ENCODE measurements at places on chromosomes 6 and 20.

- H3K27me3 ChIP-seq: peaks cover 3% of the 10 kb centered on the region
- no peaks in the 10 kb centered on the region for H3K36me3 ChIP-seq
- no peak for DNase-seq
- no peak overlapping the region for H3K27ac ChIP-seq
Measured at GRCh38 chr6:97000138-97000537, 75.6 kb downstream of the KLHL32 start.

DNA sequence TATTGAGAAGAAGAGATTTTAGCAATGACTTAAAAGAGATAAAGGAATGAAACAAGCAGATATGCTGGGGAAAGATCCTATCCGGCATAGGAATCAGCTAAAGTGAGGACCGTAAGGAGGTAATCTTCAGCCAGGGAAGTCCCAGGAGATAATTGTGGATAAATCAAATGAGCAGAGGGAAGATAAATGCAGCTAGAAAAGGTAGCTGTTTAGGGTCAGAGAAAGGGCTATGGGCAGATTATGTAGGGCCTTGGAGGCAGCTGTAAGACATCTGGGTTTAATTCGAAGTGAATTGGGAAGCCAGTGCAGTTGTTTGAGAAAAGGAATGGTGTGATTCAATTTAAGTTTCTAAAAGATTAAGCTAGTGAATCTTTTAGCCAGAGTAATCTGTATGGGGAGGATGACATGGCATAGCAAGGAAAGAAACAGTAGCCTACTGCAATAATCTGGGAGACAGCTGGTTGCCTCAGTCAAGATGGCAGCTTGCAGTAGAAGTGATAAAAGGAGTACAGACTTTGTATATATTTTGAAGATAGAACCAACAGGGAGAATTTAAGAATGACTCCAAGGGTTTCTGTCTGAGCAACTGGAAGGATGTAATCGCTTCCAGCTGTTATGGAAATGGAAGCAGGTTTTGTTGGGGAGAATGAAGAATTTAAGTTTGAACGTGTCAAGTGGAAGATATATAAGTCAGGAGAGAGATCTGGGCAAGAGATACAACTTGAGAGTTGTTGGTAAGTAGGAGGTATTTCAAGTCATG lies 552.3 kb upstream of the FLRT3 start:
- H3K4me3 ChIP-seq: no peak overlapping the region
- peaks cover 2% of the 10 kb centered on the region for H3K27me3 ChIP-seq
- peaks cover 7% of the 10 kb centered on the region for H3K4me1 ChIP-seq

DNA sequence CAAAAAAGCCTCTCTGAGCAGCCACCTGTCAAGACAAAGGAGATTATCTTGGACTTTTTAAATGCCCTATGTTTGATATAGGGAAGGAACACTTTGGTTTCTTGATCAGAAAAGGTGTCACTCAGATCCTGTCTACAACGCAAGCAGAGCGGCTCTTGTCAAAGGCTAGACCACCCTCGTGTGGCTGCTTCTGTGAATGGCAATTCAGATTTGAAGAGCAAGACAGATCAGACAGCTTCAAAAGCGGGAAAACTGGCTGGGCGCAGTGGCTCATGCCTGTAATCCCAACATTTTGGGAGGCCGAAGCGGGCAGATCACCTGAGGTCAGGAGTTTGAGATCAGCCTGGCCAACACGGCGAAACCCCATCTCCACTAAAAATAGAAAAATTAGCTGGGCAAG lies 10.1 kb upstream of the NXT1 start:
- peaks cover 2% of the 10 kb centered on the region for H3K27me3 ChIP-seq
- DNase-seq: peak; percentile 72
- H3K4me3 ChIP-seq: no peak overlapping the region
- no peak overlapping the region for H3K27ac ChIP-seq

DNA sequence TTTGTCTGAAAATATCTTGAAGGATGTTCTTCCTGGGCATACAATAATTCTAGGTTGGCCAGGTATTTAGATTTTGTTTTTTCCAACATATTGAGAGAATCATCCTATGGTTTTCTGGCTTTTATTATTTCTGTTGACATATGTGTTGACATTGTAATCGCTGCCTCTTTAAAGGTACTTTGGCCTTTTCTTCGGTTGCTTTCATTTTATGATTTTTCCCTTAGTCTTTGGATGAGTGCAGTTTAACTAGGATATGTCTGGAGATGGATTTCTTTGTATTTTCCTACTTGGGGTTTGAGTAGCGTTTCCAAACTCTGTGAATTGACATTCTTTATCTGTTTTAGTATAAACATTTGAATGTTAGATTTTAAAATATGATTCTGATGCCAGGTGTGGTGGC lies 11.5 kb downstream of the SERPINB1 start:
- peaks cover 3% of the 10 kb centered on the region for H3K36me3 ChIP-seq
- DNase-seq: no peak
- H3K4me1 ChIP-seq: peaks cover 13% of the 10 kb centered on the region
- no peak overlapping the region for H3K4me3 ChIP-seq
- no peaks in the 10 kb centered on the region for H3K27me3 ChIP-seq

DNA sequence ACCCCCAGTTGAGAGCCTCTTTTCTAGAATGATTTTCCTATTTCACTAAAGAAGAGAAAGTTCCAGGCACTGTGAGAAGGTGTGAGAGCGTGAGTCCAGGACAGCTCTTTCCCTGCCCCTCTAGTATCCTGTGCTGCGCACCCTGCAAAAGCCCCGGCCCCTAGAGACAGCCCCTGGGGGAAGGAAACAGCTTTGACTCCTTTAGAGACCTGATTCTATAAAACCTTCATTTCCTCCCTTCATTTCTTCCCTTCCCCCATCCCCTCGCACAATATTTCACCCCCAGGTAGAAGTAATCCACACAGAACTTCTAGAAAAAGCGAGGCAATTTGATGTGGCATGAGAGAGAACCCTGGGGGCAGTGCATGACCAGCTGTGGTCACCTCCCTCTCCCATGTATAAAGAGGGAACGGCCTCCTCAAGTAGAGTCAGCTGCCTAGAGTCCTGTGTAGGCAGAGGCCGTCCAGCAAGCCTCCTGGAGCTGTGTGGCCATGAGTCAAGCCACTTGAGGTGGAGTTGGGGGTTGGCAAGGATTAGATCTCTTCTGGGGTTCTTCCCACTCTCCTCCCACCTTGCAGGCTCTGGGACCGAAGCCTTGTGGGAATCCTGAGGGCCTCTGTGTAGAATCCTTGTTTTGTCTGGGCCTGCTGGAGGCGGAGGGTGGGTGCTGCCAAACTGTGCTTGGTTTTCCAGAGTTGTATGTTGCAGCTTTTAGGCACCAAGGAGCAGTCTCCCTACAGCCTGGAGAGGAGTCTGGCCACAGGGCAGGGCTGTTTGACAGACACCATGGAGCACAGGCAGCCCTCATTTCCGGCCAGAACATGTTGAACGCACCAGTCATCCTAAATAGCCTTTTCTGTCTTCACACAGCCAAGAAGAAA lies 41.7 kb downstream of the CHMP4B start:
- H3K4me3 ChIP-seq: no peak overlapping the region
- H3K27me3 ChIP-seq: peaks cover under 1% of the 10 kb centered on the region
- peaks cover 15% of the 10 kb centered on the region for H3K4me1 ChIP-seq

- DNase-seq: no peak
- no peaks in the 10 kb centered on the region for H3K27me3 ChIP-seq
- H3K27ac ChIP-seq: peak overlapping the region; percentile 90
- H3K4me3 ChIP-seq: peak overlapping the region; percentile 13
Measured at GRCh38 chr6:122734529-122735395, 44.8 kb upstream of the FABP7 start.

- peaks cover 7% of the 10 kb centered on the region for H3K4me1 ChIP-seq
- peaks cover 4% of the 10 kb centered on the region for H3K27me3 ChIP-seq
- no peaks in the 10 kb centered on the region for H3K36me3 ChIP-seq
- H3K4me3 ChIP-seq: no peak overlapping the region
Measured at GRCh38 chr20:18686696-18687095, 98.8 kb downstream of the DTD1 start.

DNA sequence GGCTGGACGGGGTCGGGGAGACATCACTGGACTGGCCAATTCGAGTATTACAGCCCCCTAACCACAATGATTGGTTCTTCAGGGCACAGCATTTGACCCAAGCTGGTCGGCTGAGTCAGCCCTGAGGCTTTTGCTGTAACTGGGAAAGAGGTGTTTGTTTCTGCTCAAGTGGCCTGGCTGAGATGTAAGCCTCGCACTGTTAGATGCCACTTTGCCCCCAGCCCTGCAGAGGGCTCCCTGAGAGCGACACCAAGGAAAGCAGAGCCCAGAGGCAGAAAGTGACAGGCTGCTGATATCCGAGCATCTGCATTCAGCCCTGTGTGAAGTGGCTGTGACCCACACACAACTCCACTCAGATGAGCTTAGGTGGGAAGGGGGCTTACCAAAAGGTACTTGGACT lies 19.4 kb downstream of the ERGIC3 start:
- H3K4me3 ChIP-seq: no peak overlapping the region
- H3K36me3 ChIP-seq: peaks cover 15% of the 10 kb centered on the region
- H3K27me3 ChIP-seq: no peaks in the 10 kb centered on the region
- DNase-seq: peak; percentile 25
- H3K27ac ChIP-seq: no peak overlapping the region

- no peaks in the 10 kb centered on the region for H3K4me1 ChIP-seq
- no peak overlapping the region for H3K27ac ChIP-seq
- no peaks in the 10 kb centered on the region for H3K36me3 ChIP-seq
- H3K4me3 ChIP-seq: no peak overlapping the region
- no peak for DNase-seq
- no peaks in the 10 kb centered on the region for H3K27me3 ChIP-seq
Measured at GRCh38 chr6:79149884-79150283, 71.8 kb upstream of the PHIP start.

DNA sequence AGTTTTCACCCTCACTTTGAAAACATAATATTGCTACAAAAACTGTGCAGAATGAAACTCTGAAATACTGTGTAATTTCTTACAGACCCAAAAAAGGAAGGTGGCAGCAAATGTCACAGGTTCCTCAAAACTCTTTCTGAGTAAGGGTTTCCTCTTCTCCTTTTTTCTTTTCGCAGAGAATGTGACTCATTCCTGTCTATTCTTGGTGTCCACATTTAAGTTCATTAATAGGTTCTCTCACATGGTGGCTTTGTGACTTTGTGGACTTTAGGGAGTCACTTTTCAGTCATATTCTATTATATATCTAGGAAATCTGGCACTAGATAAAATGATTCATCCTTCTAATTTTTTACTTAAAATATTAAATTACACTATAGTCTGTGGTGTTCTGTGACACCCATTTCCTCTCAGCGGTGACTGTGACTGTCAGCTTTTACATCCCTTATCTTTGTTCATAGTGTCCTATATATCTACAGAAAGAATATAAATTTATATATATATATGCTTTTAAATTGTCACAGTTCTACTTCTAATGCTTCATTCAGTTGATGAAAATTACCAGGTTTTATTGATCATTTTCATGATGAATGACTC lies 126.8 kb upstream of the HCRTR2 start:
- DNase-seq: no peak
- H3K4me1 ChIP-seq: no peaks in the 10 kb centered on the region
- no peak overlapping the region for H3K4me3 ChIP-seq
- H3K27me3 ChIP-seq: no peaks in the 10 kb centered on the region

DNA sequence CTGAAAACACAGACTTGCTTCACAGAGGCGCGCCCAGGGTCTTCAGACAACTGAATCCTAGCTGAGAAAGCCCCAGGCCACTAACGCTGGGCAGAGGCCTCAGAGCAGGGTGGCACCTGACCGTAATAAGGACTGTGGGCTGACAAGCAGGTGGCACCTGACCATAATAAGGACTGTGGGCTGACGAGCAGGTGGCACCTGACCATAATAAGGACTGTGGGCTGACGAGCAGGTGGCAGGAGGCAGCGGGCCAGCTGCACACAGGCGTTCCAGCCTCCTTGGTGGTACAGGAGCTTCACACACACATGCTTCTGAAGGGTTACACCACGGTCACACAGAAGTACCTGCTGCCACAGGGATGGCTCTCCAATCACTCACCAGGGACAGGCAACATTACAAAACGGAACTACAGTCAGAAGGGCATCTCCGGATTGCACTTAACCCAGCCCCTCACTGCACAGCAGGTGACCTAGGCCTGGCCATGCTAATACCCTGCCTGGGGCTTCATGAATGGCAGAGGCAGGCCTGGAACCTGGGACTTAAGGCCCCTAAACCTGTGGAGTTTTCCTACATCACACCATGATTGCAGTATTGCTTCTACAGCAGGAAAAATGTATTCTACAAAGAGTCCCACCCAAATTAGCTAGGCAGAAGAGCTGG lies 50.8 kb downstream of the PSMG4 start:
- H3K36me3 ChIP-seq: peaks cover 25% of the 10 kb centered on the region
- no peak for DNase-seq
- peaks cover 6% of the 10 kb centered on the region for H3K27me3 ChIP-seq
- H3K4me3 ChIP-seq: no peak overlapping the region
- H3K4me1 ChIP-seq: peaks cover 7% of the 10 kb centered on the region

GRCh38 chr6:14513496-14514393 lies 396.2 kb downstream of the CD83 start:
- DNase-seq: no peak
- no peak overlapping the region for H3K4me3 ChIP-seq
- no peaks in the 10 kb centered on the region for H3K36me3 ChIP-seq
- H3K27ac ChIP-seq: no peak overlapping the region
- H3K27me3 ChIP-seq: peaks cover 3% of the 10 kb centered on the region
- H3K4me1 ChIP-seq: peaks cover 7% of the 10 kb centered on the region

DNA sequence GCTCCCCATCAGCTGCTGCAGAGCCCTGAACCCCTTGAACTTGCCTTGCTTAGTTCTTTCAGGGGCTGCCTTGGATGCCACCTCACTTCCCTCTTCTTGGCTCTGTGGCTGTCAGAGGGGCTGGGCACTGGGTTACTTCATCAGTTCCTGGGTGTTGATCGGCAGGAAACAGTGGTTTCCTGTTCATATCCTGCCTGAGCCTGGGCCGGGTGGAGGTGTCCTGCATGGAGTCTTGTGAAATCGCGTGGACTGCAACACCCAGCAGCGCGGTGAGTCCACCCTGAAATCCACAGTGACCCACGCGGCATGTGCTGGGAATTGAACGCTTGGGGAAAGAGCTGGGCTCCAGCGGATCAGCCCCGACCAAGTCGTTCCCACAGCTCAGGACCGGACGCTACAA lies 97.5 kb downstream of the CDH26 start:
- no peak for DNase-seq
- no peaks in the 10 kb centered on the region for H3K36me3 ChIP-seq
- H3K4me1 ChIP-seq: peaks cover 30% of the 10 kb centered on the region
- peaks cover 2% of the 10 kb centered on the region for H3K27me3 ChIP-seq
- no peak overlapping the region for H3K27ac ChIP-seq
- H3K4me3 ChIP-seq: no peak overlapping the region

DNA sequence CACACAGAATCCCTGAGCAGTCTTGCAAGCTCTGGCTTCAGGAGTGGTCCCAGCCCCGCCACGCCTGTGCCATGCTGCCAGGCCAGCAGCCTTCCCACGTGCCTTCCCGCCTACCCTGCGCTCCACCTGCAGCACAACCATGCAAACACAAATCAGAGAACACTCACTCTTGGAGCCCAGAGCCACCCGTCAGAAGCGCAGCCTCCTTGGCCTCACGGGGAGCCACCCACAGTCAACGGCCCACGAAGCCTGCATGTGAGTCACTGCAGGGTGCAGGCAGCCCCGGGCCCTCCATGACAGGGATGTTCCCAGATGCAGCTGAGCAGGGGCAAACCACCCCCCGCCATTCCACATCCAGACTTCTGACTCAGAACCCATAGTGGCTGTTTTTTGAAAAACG lies 217.0 kb downstream of the DLL1 start:
- H3K4me3 ChIP-seq: no peak overlapping the region
- no peak overlapping the region for H3K27ac ChIP-seq
